Activated CD4-positive, alpha-beta T cell treated with anti-CD3 and anti-CD28 coated beads, Interleukin-2, amount 50 U/mL, for 48 hours (primary cell): ENCODE measurements at places on chromosomes 3 and 15.

DNA sequence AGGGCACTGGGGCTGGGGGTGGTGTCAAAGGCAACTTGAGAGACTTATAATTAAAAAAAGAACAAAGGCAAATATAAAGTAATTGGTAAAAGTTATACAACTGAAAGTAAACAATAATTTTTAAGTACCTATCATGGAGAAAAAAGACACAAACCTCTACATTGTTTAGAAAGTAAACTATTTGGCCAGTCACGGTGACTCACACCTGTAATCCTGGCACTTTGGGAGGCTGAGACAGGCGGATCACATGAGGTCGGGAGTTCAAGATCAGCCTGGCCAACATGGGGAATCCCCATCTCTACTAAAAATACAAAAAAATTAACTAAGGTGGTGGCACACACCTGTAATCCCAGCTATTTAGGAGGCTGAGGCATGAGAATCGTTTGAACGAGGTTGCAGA, 25.8 kb downstream of the RPSA start:
- DNase-seq: no peak

DNA sequence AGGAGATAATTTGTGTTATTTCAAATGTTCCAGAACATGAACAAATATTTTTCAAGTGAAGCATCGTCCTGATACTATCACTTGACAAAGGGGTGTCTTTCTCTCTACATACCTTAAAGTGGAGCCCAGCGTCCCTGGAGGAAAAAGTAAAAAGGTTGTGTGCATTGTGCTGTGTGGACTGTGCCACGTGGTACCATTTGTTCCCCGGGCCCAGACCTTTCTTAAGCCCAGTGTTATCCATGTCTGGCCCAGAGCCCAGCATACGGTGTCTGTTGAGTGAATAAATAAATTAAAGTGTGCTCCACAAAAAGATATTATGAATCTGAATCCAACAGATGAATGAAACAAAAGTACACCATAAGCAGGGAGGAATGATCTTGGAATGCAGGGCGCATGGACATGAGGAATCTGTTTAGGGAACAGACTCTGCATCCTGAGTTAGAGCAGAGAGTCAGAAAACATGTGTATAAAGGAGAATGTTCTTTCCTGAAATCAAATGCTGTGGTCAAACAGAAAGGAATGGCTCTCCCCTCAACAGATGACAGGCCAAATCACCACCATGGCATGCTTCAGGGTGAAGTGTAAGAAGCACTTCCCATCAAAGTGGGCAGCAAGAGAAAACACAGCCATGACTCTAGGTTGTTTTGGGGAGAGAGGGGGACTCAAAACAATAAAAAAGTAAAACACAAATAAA, 8.1 kb upstream of the PRSS50 start:
- DNase-seq: no peak

GRCh38 chr15:45630917-45631691, 3.7 kb upstream of the SQOR start:
- no peak for DNase-seq

GRCh38 chr3:66485291-66485968, 15.4 kb downstream of the LRIG1 start:
- no peak for DNase-seq

DNA sequence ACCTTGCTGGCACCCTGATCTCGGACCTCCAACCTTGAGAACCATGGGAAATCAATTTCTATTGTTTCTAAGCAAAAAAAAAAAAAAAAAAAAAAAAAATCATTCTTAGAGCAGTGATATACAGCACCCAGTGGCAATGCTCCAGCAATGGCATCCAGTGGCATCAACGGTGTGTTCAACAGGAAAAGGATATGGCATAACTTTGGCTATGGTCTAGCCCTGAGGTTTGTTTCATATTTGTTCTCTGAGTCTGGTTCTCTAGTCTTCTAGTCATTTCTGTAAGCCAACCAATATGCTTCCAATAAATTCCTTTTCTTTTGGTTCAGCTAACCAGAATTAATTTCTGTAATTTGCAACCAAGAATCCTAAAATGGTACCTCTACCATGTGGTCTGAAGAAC, 19.2 kb downstream of the DENND4A start:
- DNase-seq: no peak

DNA sequence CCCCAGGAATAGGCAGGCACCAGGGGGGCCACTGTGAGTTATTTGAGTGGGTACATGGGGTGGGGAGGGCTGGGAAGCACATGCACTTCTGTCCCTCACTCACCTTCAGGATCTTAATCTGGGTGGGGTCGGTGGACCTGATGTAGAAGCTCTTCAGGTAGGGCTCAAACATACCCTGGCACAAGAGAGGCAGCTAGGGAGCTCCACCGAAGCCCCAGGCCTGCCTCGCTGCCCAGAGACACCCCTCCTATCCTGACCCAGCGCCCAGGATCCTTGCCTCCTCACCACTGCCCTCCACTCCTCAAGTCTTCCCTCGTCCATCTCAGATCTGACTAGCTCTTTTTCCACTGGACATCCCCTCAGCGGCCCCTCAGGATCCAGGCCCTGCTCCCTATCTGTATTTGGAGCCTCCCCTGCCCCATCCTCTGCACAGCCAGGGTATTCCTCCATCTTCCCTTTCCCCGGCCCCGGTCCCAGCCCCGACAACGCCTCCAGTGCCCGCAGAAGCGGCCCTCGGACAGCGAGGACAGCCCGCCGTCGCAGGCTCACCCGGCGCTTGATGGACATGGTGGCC, 30.0 kb downstream of the AP3B2 start:
- DNase-seq: no peak

- DNase-seq: no peak
Observed at GRCh38 chr3:182909318-182910040, 70.9 kb downstream of the DCUN1D1 start.

- DNase-seq: peak; percentile 95
Observed at GRCh38 chr3:141738022-141738890, at the start of gene RNF7. RNF7 (plus strand) TSS chr3:141738298; CDS start chr3:141738342, 44 bp downstream.

DNA sequence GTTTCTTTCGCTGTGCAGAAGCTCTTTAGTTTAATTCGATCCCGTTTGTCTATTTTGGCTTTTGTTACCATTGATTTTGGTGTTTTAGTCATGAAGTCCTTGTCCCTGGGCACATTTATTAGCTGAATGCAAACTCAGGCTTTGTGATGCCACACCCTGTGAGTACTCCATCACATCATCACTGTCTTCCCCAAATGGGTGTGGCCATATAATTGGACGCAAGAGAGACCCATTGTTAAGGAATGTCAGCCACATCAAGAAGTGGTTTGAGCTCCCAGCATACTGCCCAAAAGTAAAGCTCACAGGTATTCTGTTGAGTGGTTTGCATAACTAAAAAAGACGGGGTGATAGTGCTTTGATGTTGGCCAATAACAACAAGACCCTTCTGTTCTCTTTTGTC, 245.7 kb downstream of the SV2B start:
- no peak for DNase-seq

DNA sequence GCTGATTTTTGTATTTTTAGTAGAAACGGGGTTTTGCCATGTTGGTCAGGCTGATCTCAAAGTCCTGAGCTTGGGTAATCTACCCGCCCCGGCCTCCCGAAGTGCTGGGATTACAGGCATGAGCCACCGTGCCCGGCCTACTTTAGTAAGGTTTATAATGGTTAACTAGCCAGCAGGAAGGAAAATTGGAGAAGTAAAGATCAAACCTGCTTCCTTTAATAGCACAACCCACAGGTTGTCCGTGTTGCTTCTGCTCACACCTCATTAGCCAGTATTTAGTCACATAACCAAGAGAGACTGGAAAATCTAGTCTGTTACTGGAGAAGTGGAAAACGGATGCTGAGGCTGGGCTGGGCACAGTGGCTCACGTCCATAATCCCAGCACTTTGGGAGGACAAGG, 51.9 kb upstream of the TBL1XR1 start:
- no peak for DNase-seq

DNA sequence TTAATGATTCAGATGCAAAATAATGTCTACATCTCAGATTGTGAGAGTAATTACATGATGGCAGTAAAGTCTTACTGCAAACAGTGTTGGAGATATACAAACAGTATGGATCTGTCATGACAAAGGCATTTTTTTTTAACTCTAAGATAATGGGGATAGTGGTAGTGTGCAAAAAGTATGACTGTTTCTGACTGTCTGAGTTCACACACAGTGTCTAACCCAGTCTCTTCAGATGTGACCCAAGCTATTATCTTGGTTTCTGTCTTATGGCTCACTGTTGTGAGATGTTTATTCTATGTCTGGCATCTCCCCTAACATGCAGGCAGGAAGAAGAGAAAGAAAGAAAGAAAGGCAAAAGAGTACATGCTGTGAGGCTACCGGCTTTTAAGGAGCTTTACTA, 17.0 kb downstream of the RPL39L start:
- no peak for DNase-seq

- no peak for DNase-seq
Observed at GRCh38 chr3:124883766-124884473, 3.2 kb downstream of the ITGB5 start.

DNA sequence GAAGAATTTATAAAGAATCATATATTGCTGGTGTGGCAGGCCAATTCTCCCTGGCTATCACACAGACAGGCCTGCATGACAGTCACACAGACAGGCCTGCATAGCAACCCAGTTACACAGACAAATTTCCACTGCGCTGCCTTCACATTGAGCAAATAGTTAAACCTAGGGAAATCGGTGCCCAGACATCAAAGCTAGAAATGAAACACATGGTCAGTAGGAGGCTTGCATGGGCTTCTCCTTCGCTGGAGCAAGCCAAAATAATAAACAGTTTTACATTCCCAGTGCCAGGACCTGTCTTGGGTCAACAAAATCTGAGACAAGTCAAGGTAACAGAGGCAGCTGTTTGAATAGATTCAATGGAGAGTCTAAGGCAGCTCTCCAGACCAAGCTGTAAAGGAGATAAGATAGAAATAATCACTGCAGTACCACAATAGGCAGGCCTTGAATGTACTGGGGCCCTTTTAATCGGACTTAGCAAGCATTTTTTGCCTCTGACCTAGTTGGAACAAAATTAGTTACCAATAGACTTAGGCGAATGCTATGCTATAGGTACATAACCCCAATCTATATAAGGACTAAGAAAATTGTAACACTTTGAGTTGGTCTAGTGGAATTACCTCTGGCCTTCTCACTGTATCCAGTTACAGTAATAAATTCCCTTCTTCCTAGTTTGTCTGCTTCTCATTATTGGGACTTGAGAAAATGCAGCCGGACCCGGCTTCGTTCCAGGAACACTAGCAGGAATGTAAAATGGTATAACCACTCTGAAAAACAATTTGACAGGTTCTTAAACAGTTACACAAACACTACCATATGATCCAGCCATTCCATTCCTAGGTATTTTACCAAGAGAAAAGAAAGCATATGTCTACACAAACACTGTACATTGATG, 274.7 kb upstream of the UBE2E2 start:
- no peak for DNase-seq

DNA sequence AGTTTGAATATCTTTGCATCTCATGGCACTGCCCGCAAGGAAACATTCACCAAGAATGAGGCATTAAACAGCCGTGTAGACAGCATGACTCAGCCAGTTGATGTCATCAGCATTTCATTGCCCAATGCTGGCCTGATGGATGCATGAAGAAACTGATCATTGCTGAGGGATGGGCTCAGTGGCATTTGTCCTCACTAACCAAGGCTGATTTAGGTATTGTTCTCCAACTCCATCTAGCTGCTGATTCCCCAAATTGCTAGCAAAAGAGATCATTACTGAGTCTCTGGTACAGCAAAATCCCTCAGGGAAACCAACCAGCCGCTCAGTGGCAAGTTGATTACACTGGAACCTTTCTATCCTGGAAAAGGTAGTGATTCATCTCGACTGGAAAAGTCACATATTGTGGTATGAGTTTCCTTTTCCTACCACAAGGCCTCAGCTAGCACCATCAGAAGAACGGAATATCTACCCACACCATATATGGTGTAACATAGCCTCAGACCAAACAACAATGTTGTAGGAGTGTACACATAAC, 186.5 kb upstream of the GAP43 start:
- no peak for DNase-seq

DNA sequence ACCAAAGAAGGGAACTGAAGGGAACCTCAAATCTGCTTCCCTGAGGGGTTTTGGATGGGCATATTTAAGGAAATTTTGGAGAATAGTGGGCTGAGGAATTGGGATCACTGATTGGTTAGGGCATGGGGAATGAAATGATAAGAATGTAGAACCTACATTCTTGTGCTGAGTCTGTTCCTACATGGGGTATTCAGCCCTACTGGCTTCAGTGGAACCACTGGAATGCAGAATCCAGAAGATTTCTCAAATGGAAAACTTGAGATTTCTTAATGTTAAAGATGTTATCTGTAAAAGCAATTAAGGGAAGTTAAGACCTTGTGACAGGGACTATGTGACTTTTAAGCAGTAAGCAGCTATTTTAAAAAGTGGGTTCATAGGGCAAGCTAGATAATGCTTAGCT, 1062.4 kb downstream of the AGBL1 start:
- no peak for DNase-seq

GRCh38 chr3:61331929-61332552, 80.8 kb upstream of the FHIT start:
- DNase-seq: no peak

GRCh38 chr3:152505926-152506325, 237.2 kb downstream of the MBNL1 start:
- peak; percentile 41 for DNase-seq

DNA sequence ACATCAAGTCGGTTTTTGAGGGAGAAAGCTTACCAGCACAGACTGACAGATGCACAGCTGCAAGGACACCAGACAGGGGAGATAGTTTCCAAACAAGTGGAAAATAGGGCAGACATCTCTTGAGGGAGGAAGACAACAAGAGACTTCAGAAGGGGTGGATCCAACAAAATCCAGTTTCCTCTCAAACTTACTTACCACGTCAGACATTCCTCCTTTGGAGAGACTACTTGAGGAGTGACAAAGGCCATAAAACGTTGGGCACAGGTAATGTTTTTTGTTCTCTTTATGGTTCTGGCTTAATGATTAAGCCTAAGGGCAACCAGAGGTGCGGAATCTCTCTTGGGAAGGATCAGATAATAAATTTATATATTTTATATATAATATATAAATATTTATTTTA, 76.1 kb downstream of the CD200 start:
- DNase-seq: no peak

DNA sequence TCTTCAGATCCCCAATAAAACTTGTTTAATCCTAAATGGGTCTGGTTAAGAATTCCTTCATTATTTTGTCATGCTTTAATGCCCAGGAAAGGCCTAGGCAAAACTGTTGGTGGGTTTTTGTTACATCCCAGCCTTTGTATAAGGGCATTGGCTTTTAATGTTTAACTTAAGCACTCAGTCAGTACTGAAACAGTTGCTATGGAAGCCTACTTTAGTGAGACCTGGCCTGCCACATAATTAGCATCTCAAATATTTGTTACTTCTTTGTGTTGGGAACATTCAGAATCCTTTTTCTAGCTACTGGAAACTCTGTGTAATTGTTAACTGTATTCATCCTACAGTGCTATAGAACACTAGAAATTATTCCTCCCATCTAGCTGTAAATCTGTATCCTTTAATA, 369.6 kb upstream of the ATP10A start:
- DNase-seq: no peak

- no peak for DNase-seq
Observed at GRCh38 chr3:102525624-102526023, 90.8 kb downstream of the ZPLD1 start.
